ENCODE measurements at places on chromosomes 13 and 19. TPM values are rescaled to one million over a fixed set of nuclear protein-coding genes. Genes with fewer than 3 reads are reported as not detected.

Gene CGB3
- not detected for total RNA-seq

Gene ZNF850
- 3.6 TPM for total RNA-seq

Gene EDNRB
- total RNA-seq = 11.3 TPM

Gene OR7A5
- total RNA-seq = not detected

Gene NRTN
- 12.7 TPM for total RNA-seq

Gene TEX101
- total RNA-seq = not detected

Gene ZNF296
- total RNA-seq = 0.16 TPM

Gene LRRC63
- not detected for total RNA-seq

Gene STAP2
- total RNA-seq = 1.6 TPM

Gene ZNF99
- total RNA-seq = 0.08 TPM

Gene ZNF490
- total RNA-seq = 7.3 TPM

Data from heart left ventricle (tissue), 16 donors.